ENCODE measurements at places on chromosomes 3 and 15.

- no peak for DNase-seq
Measured at GRCh38 chr15:42329161-42329560, 30.1 kb upstream of the CAPN3 start.

DNA sequence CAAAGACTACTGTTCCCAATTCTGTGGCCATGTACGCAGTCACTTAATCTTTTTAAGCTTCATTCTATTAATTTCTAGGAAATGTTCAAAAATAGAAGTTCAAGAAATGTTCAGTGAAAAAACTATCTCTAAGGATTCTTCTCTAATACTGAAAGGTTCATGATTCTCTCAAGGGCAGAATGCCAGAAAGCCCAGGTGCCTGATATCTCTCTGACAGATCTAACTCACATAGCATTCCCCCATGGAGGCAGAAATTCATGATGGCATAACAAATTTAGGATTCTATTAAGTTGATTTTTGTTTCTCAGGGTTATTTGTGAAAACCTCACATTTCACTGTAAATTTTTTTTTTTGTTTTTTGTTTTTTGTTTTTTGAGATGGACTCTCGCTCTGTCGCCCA lies 17.5 kb downstream of the CHRM5 start:
- no peak for DNase-seq

- peak; percentile 81 for DNase-seq
Measured at GRCh38 chr15:101657968-101658784, 6.0 kb upstream of the TM2D3 start.

DNA sequence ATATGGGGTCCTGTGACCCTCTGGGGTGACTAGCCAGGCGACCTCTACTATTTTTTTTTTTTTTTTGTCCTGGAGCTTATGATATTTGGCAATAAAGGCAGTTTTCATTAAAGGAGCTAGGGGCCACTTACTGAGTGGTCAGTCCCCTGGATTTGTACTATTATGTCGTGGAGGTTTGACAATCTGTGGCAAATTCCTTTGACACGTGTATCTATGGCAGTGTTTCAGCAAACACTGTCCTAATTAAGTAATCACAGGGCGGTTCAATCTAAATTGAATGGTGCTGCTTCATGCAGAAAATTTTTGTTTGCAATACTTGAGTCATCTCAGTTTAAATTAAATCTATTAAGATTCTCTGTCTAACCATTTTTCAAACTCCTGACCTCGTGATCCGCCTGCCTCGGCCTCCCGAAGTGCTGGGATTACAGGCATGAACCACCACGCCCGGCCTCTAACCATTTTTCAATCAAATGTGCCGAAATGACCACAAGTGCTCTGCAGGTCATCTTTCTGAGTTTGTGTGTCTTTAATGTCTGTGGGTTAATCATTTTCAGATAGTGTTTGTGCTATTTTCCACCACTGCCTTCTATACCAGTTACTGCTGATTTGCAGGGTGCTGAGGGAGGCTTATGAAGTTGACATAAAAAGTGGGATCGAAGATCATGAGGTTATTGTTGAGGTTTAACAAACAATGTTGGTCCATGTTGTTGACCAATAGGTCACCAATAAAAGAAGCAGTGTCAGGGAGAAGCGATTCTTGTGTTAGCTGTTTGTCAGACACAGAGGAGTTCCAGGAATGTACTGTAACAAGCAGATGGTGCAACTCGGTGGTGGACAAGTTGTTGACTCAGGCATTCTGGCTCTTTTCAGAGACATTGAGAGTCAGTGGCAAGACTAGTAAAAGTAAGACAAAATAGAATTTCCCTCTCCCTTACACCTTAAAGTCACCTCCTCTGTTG lies 18.6 kb upstream of the SLC2A2 start:
- DNase-seq = no peak

- no peak for DNase-seq
Measured at GRCh38 chr15:39267685-39268084, 313.2 kb upstream of the THBS1 start.

DNA sequence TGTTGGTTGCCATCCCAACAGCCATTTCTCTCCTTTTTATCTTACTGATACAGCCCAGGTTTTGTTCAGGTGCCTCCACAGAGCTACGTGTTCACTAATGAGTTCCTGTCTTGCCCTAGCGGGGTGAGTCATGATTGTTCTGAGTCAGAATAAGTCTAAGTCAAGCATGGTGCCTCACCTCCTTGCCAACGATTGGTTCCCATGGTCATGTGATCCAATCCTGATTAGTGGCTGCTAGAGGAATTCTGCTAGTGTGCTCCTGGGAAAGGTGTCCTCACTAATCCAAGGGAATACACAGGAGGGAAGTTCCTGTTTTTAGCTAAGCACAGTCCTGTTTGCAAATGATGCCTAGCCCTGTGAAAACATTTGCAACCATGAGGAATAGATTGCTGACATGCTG lies 99.8 kb downstream of the NSUN3 start:
- no peak for DNase-seq

- DNase-seq = peak; percentile 14
Measured at GRCh38 chr3:104604326-104605010, 762.2 kb upstream of the ALCAM start.

- DNase-seq = no peak
Measured at GRCh38 chr3:76912841-76913383, 127.0 kb upstream of the ROBO2 start.

DNA sequence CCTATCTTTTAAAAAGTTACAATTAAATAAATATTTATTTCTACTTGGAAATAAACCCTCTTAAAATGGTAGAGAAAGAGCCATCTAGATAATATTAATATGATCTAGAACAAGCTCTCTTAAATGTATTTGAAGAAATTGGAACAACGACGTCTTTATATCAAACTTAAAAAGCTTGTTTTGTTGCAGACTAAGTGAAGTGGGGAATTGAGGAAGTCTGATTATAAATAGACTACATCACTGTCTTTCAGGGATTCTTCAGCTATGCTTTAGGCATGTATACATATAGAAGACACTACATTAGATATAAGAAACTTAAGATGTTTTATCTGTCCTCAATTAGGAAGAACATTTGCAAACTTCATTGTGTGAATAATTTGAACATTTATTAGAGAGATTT lies 1.8 kb downstream of the BCHE start:
- no peak for DNase-seq

DNA sequence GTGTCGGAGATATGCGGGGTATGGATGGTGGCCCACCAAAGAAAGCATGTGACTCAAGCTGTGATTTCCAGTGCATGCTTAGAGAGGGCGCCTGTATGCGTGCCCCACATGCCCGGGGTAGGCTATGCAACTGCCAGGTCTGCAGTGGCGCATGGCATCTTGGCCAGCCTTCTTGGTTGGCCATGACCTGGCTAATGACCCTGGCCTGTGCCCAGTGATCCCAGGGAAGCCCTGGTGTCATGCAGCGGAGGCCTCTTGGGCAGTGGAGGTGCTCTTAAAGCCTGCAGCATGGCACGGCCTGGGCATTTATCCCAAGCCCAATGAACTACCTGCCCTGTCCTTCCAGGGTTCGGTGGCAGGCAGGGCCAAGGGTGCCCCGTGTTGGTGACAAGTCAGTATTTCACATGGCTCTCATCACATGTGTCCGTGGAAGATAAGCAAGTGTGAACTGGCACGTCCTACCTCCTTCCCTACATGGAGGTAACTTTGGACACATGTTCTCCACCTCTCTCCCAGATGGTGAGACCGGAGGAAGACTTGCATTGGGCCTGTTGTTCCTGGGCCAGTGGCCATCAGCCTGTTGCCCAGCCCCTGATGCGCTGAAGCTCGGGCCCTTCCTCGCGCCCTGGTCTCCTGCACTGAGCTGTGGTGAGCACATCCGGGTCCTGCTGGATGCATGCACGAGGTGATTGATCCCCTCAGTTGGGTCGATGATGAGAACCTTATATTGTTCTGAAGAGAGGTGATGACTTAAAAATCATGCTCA lies 192.0 kb downstream of the UBE3A start:
- no peak for DNase-seq

DNA sequence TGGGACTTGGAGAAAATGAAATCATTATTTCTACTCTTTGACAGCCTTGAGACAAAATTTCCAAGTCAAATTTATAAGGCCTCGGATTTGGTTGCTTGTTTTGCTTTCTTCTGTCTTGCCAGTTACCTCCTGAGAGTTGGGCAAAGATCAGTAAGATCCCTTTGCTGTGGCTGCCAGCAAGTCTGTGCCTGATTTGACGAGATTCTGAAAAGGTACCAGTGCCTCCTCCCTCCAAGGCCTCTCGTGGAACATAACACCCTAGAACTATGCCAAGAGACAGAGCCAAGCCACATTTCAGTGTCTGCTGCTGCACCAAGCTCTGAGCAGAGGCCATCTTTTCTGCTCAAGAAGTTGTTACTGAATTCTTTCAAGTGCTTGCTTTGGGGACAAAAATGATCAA lies 61.0 kb downstream of the GTPBP8 start:
- DNase-seq = no peak

DNA sequence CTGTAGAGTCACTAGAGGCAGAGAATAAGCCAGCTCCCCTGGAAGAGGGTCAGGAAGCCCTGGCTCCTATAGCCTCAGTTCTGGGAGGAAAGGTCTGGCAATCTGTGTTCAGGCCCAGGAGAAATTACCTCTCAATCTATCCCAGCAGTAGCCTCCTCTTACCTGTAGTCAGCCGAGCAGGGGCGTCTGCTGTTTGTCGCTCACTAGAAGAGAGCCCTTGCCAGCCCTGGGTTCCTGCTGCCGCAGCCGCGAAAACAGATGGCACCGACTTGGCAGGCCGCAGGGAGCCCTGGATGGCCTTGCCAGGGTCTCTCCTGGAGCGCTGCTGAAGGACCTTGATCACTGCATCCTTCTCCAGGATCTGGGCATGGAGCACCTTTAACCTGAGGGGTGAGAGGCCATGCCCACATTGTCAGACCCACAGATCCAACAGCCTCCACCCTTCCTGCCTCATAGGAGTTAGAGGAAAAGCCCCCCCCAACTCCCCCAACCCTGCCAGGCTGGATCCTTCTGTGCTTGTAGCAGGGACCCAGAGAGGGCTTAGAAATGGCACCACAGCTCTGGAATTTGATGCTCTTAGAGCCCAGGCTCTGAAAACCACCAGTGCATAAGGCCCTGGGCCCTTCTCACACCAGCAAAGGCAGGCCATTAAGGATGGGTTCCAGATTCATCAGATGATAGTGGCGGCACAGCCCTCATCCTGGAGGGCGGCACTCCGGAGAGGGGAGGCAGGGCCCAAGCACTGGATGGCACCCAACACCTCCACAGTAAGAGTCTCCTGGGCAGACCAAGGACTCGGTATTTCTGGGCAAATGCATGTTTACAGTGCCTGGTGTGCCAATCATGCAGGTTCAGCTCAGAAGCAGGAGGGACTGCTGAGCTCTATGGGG lies 14.9 kb downstream of the AMOTL2 start:
- no peak for DNase-seq

GRCh38 chr3:4462369-4463040 lies 4.6 kb downstream of the SUMF1 start:
- no peak for DNase-seq

DNA sequence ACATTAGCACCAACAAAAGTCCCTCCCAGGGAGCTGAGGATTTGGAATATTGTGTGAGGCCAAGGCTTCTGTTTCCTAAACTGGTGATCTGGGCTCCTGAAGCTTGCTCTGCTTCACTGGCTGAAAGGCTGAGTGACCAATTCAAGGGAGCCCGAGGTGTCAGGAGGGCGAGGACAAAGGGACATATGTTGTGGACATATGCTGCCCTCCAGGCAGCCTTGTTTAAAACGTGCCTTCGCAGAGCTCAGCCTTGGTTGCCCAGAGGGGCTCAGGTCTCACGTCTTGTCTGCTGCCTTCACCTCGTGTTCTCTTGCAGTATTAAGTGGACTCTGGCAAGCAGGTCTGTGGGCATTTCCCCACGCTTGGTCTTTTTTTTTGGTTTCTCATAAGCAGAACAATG lies 7.0 kb downstream of the SLCO3A1 start:
- DNase-seq = no peak

- DNase-seq = no peak
Measured at GRCh38 chr3:170751083-170751898, 118.7 kb downstream of the RPL22L1 start.

- DNase-seq = no peak
Measured at GRCh38 chr3:142636050-142636449, 39.9 kb downstream of the PLS1 start.
